ENCODE measurements at places on chromosomes 5 and 9.
A peak's percentile ranks its signal among the peaks of the same experiment; 100 is the strongest.

DNA sequence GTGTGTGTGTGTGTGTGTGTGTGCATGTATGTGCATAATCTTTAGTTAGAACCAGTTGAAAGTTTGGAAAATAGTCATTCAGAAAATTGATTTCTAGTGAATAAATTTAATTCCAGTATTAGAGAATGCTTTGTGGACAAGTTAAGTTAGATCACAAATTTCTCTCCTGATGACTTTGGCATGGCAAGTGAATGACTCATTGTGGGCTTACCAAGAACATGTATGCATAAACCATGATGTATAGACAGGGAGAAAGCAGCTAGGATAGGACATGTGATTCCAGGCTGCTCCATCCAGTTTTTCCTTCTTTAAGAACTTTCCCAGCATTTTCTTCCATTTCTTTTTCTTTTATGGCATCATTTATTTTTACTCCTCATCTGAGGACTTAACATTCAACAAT is 85.7 kb upstream of the SGCD start:
- H3K27ac ChIP-seq, result no peak overlapping the region
- DNase-seq, result no peak
- no peaks in the 10 kb centered on the region for H3K27me3 ChIP-seq
- H3K36me3 ChIP-seq, result no peaks in the 10 kb centered on the region
- no peaks in the 10 kb centered on the region for H3K4me1 ChIP-seq

GRCh38 chr5:53678981-53679660 is 118.7 kb downstream of the NDUFS4 start:
- no peaks in the 10 kb centered on the region for H3K27me3 ChIP-seq
- no peak for DNase-seq
- H3K36me3 ChIP-seq, result no peaks in the 10 kb centered on the region
- H3K27ac ChIP-seq, result no peak overlapping the region

GRCh38 chr5:157352756-157353340 is 86.9 kb downstream of the CYFIP2 start:
- DNase-seq, result no peak
- H3K27ac ChIP-seq, result no peak overlapping the region
- no peaks in the 10 kb centered on the region for H3K36me3 ChIP-seq
- H3K4me3 ChIP-seq, result no peak overlapping the region

GRCh38 chr5:172885597-172886340 is 51.7 kb downstream of the ERGIC1 start:
- peak overlapping the region; percentile 90 for H3K27ac ChIP-seq
- no peaks in the 10 kb centered on the region for H3K27me3 ChIP-seq
- peaks cover 52% of the 10 kb centered on the region for H3K4me1 ChIP-seq
- no peaks in the 10 kb centered on the region for H3K36me3 ChIP-seq

- H3K27ac ChIP-seq, result no peak overlapping the region
- DNase-seq, result no peak
- H3K4me1 ChIP-seq, result no peaks in the 10 kb centered on the region
- H3K27me3 ChIP-seq, result no peaks in the 10 kb centered on the region
These were observed 361.1 kb upstream of the TLE4 start for GRCh38 chr9:79210541-79211243.

GRCh38 chr5:158410976-158411375 is 552.0 kb upstream of the CLINT1 start:
- no peaks in the 10 kb centered on the region for H3K27me3 ChIP-seq
- no peak for DNase-seq
- no peak overlapping the region for H3K4me3 ChIP-seq
- H3K27ac ChIP-seq, result no peak overlapping the region
- H3K4me1 ChIP-seq, result no peaks in the 10 kb centered on the region
- no peaks in the 10 kb centered on the region for H3K36me3 ChIP-seq

- DNase-seq, result no peak
- H3K36me3 ChIP-seq, result no peaks in the 10 kb centered on the region
- no peaks in the 10 kb centered on the region for H3K27me3 ChIP-seq
- H3K27ac ChIP-seq, result no peak overlapping the region
These were observed 48.8 kb upstream of the FBN2 start for GRCh38 chr5:128586848-128587247.

DNA sequence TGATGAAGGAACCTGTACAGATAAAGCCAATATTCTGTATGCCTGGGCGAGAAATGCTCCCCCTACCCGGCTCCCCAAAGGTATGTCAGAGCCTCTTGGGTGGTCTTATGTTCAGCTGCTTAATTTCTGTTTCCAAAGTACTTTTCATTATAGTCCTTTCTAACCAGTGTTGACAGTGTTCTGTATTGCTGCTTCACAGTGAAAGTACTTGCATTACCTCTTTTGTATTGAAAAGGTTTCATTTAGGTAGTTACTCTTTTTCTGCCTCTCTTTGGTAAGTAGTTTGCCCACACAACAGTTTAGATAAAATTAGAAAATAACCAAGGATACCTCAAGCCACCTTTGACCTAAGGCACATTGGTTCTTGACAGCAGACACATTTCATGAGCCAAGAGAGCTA is 169.9 kb downstream of the PAM start:
- H3K27me3 ChIP-seq, result no peaks in the 10 kb centered on the region
- DNase-seq, result no peak

GRCh38 chr5:133035224-133035623 is 8.9 kb upstream of the ZCCHC10 start:
- H3K4me1 ChIP-seq, result no peaks in the 10 kb centered on the region
- no peak overlapping the region for H3K27ac ChIP-seq
- no peak overlapping the region for H3K4me3 ChIP-seq
- H3K27me3 ChIP-seq, result no peaks in the 10 kb centered on the region

GRCh38 chr5:82339792-82340191 is 61.6 kb upstream of the RPS23 start:
- H3K4me1 ChIP-seq, result peaks cover 6% of the 10 kb centered on the region
- H3K27ac ChIP-seq, result no peak overlapping the region
- no peaks in the 10 kb centered on the region for H3K36me3 ChIP-seq
- DNase-seq, result no peak
- no peak overlapping the region for H3K4me3 ChIP-seq

DNA sequence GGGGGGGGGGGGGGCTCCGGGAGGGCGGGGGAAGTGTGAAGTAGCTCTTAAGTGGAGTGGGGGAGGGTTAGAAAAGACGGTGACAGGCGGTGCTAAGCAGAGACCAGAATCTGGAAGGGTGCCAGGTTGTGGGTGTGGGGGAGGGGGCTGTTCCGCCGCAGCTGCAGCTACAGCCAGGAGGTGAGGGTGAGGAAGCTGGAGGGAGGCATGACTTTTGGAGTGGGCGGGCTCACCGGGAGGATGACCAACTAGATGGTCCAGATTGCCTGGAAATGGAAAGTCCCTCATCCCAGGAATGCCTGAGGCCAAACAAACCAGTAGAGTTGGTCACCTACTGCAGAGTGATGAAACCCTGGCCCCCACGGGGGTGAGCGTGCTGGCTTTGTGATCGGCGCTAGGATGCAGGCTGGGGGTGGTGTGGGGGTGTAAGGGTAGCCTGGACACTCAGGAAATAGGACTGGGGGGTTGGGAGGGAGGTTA is 158.1 kb upstream of the SHB start:
- peak; percentile 58 for DNase-seq
- no peaks in the 10 kb centered on the region for H3K27me3 ChIP-seq
- no peaks in the 10 kb centered on the region for H3K36me3 ChIP-seq

DNA sequence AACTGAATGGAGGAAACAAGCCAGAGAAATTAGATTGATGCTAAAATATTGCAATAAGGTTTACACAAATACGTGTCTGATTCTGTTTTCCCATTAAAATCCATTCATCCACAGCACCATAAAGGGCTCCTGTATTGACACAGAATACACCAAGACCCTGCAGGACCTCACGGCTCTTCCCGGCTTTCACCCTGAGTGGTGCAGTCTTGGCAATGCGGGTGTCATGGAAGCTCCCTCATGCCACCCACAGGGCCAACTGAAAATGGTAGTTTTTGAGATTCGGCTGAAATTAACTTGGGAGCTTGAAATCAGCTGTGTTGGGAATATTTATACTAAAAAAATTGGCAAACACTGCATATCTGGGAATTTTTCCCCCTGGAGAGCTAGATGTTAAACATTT is 17.3 kb upstream of the EXOC3 start:
- H3K27me3 ChIP-seq, result no peaks in the 10 kb centered on the region
- no peak overlapping the region for H3K4me3 ChIP-seq
- H3K27ac ChIP-seq, result no peak overlapping the region
- no peak for DNase-seq

- H3K36me3 ChIP-seq, result no peaks in the 10 kb centered on the region
- H3K4me1 ChIP-seq, result no peaks in the 10 kb centered on the region
- DNase-seq, result peak; percentile 43
- H3K4me3 ChIP-seq, result no peak overlapping the region
- H3K27me3 ChIP-seq, result no peaks in the 10 kb centered on the region
These were observed 39.9 kb downstream of the PAX5 start for GRCh38 chr9:36993933-36994764.
